ENCODE measurements at places on chromosomes 16 and 17.

GRCh38 chr16:81633147-81633619 lies 145.9 kb upstream of the PLCG2 start:
- DNase-seq: no peak

DNA sequence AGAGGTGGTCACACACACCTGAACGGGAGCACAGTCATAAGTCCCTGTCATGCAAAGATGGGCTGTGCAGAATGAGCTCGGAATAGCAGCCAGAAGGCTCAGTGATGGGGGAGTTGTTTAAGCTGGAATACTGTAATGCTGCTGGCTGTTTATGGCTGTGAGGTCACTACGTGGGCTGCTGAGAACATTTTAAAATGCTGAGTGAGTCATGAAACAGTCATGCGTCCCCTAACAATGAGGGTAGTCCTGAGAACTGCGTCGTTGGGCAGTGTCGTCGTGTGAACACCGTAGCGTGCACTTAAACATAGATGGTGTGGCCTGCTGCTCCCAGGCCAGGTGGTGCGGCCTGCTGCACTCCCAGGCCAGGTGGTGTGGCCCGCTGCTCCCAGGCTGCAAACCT lies 39.7 kb downstream of the TBCD start:
- no peak for DNase-seq

DNA sequence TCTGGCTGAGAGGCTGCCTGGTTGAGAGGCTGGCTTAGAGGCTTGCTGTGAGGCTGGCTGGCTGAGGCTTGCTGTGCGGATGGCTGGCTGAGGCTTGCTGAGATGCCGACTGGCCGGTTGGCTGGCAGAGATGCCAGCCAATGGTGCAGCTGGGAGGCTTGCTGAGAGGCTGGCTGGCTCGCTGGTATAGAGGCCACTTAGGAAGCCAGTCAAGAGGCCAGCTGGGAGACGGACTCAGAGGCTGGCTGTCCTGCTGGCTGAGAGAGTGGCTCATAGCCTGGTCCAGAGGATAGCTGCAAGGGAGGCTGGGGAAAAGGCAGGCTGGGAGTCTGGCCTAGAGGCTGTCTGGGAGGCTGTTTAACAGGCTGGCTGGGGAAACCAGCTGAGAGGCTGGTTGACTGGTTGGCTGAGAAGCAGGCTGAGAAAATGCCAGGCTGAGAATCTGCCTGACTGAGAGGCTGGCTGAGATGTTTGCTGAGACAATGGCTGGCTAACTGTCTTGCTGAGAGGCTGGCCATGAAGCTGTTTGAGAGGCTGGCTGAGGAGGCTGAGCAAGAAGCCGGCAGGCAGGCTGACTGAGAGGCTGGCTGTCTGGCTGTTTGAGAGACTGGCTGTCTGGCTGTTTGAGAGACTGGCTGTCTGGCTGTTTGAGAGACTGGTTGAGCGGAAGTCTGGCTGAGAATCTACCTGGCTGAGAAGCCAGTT lies 37.5 kb upstream of the ACSM2B start:
- no peak for DNase-seq

- DNase-seq: no peak
Measured at GRCh38 chr16:69754143-69754468, 620 bp downstream of the NOB1 start.

DNA sequence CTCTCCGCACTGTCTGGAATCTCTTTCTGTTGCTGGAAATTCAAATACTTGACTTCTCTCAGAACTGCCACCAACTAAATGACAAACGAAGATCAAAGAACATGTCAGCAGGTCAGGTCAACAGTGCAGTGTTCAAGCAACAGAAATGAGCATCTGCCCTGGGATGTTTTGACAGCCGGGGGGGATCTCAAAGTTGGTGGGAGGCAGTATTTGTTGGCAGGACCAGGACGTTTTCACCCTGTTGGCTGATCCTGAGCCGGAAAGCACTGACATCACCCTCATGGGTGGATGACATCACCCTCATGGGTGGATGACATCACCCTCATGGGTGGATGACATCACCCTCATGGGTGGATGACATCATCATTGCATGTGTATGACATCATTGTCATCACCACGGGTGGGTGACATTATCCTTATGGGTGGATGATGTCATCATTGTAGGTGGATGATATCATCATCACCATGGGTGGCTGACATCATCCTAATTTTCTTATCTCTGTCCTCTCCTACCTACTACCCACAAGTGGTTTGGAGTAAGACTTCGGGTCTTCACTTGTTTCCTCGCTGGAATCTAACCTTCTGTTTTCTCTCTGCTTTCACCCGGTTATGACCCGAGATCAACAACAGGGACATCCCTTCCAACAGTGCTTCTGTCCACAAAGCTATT lies 18.9 kb downstream of the DNAH17 start:
- no peak for DNase-seq

GRCh38 chr16:54152362-54153239 lies 134.0 kb downstream of the IRX3 start:
- no peak for DNase-seq

GRCh38 chr17:79991140-79991923 lies 44.3 kb downstream of the TBC1D16 start:
- peak; percentile 91 for DNase-seq

DNA sequence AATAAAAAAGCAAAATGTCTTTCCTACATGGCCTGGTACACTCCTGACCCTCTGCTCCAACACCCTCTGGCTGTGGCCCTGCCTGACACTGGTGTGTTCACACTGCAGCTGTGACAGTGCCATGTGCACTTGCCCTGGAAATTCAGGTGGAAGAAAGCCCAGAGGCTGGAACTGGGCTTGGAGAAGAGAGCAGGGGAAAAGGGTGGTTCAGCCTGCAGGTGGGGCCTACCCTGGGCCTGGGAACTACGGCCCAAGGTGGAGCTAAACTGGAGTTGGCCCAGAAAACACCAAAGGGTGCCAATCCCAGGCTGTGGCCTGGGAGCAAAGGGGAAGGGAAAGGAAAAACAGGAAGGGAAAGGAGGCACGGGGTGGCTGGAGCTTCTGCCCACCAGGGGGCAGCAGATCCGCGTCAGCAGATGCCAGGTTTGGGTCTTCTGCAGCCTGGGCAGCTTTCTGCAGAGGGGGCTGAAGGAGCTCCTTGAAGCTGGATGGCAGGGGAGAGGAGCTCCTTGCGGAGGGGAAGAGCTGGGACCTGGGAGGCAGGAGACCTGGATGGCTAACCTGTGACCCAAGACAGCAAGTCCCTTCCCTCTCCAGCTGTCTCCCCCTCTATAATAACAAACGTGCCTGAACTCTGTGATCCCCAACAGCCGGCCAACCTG lies 15.4 kb upstream of the CTCF start:
- DNase-seq: peak; percentile 80

DNA sequence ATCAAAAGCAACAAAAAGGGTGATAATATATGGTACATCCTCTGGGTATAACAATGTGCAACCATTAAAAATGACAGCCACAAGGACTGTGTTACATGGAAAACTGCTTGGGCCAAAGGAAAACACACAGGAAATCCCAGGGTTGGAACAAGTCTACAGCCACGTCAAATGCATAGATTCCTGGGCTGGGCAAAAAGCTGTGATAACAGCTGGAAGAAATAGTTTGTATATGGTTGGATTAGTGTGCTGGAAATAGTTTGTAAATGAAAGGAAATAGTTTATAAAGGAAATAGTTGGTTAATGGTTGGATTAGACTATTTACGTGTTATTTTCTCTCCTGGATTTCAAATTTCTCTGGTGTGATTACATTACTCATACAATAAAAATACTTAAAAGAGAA lies 2.6 kb downstream of the HSD17B2 start:
- no peak for DNase-seq

DNA sequence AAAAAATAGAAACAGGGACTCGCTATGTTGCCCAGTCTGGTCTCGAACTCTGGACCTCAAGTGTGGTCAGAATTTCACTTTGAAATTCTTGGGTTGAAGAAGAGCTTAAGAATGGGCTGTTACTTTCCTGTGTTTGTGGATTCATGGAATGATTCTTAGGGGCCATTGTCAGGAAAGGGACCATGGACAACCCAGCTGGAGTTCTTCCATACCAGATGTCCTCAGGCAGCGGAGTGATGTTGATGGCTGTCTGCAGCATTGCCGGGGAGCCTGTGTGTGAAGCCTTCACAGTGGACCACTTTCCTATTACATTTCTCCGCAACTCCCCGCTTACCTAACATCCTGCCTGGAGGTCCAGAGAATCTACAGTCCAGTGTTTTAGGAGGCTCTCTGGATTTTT lies 145.9 kb downstream of the CLEC16A start:
- no peak for DNase-seq

GRCh38 chr16:66043326-66043725 lies 323.2 kb upstream of the CDH5 start:
- DNase-seq: no peak

GRCh38 chr17:20171741-20172365 lies 162.7 kb downstream of the SPECC1 start:
- no peak for DNase-seq

- no peak for DNase-seq
Measured at GRCh38 chr17:19017401-19017800, 12.8 kb upstream of the FAM83G start.

DNA sequence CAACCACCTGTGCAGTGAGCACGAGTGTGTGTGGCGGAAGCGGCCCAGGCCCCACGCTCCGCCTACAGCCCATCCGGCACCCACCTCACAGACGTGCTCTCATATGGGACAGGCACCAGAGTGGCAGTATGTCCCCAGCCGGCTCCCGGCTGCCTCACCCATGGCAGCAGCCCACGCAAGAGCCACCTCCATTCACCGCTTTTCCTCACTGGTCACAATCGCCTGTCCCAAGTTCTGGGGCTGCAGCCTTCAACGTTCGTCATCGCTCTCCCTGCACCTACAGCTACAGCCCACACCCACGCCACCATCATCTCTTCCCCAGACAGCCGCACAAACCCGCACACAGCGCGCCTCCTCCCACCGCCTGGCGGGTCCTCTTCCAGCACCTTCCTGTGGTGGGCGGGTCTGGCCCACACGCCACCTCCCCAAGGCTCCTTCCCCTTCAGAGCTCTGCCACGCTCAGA lies 17.5 kb upstream of the TRAP1 start:
- DNase-seq: no peak

DNA sequence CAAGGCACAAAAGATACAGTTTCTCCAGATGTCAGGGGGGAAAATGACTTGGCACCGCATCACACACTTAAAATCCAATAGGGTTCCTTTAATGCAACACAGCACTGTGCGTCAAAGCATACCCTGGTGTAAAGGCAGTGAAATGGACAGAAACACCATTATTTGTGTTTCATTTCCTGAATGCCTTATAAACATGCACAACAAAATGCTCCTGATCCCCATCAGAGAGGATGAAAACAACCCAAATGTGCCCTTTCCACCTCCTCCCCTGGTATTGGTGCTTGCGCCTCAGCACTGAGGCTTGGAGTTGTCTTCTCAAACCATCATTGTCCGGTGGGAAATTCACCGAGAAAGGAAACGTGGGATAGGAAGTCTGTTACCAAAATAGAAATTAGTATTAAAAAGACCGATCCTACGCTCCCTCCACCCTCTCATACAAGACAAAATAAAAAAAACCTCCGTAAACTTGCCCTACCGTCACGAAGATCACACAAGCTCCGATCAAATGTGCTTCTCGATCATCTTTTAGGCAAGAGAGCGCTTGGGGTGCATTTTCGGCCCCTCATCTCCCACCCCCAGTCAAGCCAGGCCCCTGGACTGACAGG lies 722 bp downstream of the CDC27 start:
- DNase-seq: peak; percentile 51

DNA sequence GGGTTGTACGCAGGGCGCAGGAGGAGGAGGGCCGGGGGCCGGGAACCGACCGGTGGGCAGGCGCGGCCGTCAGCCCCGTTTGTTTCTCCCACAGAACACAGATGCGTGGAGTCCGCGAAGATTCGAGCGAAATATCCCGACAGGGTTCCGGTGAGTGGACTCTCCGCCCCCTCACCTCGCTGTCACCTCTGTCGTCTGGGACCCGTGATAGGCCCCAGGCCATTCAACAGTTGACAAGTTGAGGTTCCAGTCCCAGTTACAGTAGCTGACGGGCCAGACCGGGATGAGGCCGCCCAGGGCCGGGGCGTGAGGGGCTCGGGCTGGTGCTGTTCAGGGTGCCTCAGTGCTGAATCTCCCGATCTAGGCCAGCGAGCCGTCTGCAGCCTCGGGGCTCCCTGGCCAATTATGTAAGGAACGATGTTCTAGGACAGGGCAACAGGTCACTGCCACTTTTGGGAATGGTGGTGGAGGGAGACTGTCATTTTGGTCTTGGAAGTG lies 628 bp downstream of the GABARAPL2 start:
- DNase-seq: no peak

- DNase-seq: peak; percentile 92
Measured at GRCh38 chr17:39200070-39200879, at the start of gene RPL19. RPL19 (plus strand) TSS chr17:39200283; CDS start chr17:39200345, 62 bp downstream.

DNA sequence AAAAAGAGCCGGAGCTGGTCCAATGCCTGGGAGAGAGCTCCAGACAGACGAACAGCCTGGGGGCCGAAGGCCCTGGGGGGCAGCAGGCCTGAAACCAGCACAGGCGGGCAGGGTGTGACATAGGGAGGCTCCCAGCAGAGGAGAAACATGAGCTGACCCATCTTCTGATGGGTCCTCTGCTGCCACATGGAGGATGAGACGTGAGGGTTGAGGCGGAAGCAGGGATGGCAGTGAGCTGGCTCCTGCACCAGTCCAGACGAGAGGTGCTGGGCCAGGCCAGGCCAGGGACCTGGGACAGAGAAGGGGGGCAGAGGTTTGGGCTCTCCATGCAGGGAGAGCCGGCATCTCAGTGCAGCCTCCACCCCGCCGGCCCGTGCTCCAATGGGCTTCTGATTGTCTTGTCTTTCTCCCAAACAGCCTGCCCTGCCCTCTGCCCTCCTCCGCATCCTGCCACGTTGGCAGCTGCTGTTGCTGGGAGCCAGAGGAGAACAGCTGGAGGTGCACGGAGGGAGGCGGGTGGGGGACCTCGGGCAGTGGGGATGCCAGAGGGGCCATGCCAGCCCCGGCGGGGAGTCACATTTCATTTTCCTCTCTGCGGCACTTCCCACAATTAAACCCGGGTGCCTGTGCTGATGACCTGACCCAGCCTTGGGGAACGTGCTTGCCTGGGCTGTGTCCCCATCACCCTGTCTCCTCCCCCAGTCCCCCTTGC lies 139.1 kb upstream of the GSE1 start:
- no peak for DNase-seq

- DNase-seq: no peak
Measured at GRCh38 chr17:39740357-39741111, 2.8 kb downstream of the GRB7 start.

- DNase-seq: no peak
Measured at GRCh38 chr17:65759532-65759931, 198.1 kb upstream of the AXIN2 start.

DNA sequence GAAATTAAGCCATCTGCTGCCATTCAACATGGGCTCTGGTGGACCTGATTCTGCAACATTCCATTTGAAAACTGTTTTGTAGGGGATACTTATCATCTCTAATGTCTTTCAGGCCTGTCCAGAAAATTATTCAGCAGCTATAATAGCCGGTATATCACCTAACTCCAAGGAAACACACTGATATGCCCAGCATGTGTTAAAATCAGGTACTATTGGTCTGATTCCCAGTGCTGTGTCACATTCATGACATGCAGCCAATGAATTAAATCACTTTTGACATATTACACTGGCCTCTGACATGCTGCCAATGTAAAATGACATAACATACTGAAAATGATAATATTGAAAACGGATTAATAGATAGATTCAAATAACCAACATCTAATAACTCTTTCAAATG lies 60.5 kb upstream of the IRX5 start:
- no peak for DNase-seq

Measured in NCI-H82 (cell line).